Activated gamma-delta T cell treated with Interleukin-2 at 50 U/mL for 16 hours (primary cell): ENCODE measurements at places on chromosomes 5 and 9.

DNA sequence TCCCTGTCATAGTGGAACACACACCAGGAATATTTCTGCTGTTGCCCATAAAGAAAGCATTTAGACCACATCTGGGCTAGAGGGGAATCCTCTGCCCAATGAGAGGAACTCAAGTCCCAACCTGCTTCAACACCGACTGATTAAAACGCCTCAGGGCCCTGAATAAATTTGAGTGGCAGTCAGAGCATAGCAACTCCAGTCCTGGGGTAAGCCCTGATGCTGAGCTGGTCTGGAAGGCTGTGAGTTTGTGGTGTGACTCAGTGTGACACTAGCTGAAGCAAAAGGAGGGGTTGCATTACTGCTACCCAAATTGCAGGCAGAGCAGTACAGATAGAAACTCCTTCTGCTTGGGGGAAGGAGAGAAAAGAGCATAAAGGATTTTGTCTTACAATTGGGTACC, 148.3 kb downstream of the PRDM9 start:
- no peak for DNase-seq

GRCh38 chr9:127437497-127438264, 13.5 kb downstream of the ZNF79 start:
- DNase-seq, result peak; percentile 16

GRCh38 chr9:134205672-134206310, 41.4 kb upstream of the RNU6ATAC start:
- no peak for DNase-seq

GRCh38 chr5:43514025-43514424, 923 bp downstream of the C5orf34 start:
- DNase-seq, result no peak

- no peak for DNase-seq
Observed at GRCh38 chr9:4211806-4212205, 88.1 kb downstream of the GLIS3 start.

- no peak for DNase-seq
Observed at GRCh38 chr5:114054594-114054993, 307.3 kb upstream of the KCNN2 start.

DNA sequence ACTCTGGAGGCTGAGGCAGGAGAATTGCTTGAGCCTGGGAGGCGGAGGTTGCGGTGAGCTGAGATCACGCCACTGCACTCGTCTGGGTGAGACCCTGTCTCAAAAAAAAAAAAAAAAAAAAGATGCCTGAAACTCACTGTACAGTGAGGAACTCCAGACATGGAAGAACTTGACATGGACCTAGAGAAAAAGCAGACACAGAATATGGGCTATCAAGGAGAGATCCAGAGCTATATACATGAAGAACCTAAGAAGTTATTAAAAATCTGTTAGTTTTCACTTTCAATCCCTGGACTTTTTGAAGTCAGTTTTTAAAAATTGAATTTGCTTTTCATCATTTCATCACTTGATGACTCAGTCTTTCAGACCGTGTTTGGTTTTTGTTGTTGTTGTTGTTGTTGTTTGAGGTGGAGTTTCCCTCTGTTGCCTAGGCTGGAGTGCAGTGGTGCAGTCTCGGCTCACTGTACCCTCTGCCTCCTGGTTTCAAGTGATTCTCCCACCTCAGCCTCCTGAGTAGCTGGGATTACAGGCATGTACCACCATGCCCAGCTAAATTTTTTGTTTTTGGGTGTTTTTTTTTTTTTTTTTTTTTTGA, 20.3 kb downstream of the PAIP2 start:
- no peak for DNase-seq

- DNase-seq, result no peak
Observed at GRCh38 chr5:172482156-172483020, 28.1 kb upstream of the SH3PXD2B start.

DNA sequence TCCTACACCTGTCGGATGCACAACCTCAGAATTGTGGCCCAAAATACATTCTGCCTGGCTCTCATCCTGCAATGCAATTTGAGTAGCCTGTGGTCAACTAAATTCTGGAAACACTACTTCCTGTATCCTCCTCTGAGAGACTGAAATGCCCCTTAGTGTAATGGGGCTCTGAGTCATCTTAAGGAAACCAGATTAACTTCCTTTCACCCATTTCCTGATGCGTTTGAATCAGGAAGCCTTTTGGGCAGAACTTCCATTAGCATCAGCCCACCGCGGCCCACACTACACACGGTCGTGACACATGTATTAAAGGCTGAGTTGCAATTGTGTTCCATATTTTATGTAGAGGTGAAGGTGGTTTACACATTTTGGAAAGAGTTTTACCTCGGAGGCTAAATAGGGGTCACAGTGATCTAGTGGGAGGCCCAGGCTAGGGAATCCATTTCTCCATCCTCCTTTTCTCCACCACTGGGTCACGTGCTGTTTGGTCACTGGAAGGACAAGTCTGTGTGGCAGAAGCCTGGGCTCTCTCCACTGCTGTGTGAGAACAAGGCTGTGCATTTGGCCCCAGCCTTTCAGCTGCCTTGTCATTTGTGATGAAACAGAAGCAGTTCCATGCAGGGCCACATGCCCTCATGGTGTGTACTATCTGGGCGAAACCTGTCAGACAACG, 55.9 kb downstream of the DAP start:
- no peak for DNase-seq

- DNase-seq, result no peak
Observed at GRCh38 chr5:160198841-160199409, 30.4 kb upstream of the FABP6 start.

- no peak for DNase-seq
Observed at GRCh38 chr9:124835026-124835557, 18.2 kb upstream of the WDR38 start.

DNA sequence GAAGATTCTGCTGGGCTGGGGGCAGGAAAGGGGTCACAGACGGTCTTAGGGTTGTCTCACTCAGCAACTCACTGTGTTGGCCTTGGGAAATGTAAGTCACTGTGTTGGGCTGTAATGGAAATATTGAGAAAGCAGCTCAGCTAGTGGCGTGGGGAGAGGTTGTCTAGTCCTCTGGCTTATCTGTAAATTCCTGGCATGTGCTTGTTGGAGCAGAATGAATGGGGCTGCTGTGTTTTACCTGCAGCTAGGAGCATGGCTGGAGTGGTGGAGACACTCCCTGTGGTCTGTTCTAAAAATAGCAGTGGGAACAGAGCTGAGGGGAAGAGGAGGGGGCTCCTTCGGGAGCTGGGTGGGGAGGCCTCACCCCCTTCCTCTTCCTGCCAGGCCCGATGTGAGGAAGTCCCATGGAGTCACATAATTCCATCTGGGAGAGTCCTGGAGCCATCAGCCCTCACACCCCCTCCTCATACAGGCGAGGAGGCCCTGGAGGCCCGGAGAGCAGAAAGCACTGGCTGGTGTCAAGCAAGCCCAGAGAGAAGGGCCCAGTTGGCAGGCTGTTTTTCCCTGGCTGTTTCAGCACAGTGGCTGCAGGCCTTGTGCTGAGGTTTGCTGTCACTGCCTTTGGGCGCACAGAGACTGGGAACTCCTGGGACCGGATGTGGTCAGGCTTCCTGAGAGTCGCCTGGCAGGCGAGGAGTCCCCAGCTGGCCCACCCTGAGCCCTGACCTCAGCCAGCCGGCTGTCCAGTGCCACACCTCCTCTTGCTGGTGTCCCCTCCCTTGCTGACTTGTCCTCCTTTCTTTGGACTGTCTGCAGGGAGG, 84.9 kb downstream of the RGS3 start:
- no peak for DNase-seq

GRCh38 chr5:149221326-149221725, 50.3 kb upstream of the AFAP1L1 start:
- no peak for DNase-seq

DNA sequence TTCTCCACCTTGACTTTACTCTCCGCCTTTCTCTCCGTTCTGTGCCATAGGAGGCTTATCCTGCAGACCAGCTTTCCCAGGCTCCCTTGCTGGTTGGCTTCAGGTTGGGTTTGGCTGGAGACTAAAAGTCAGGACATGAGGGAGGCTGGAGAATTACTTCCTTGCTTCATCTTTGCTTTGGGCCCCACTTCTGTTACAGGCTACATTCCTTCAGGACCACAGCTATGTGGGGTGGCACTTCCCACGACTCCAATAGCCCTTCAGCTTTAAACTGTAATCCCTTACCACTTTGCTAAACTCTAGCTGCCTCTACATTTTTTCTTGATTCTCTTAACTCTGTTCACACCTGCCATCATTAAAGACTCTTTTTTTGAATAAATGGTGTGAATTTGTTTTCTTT, 186.7 kb upstream of the NR4A3 start:
- DNase-seq, result no peak

DNA sequence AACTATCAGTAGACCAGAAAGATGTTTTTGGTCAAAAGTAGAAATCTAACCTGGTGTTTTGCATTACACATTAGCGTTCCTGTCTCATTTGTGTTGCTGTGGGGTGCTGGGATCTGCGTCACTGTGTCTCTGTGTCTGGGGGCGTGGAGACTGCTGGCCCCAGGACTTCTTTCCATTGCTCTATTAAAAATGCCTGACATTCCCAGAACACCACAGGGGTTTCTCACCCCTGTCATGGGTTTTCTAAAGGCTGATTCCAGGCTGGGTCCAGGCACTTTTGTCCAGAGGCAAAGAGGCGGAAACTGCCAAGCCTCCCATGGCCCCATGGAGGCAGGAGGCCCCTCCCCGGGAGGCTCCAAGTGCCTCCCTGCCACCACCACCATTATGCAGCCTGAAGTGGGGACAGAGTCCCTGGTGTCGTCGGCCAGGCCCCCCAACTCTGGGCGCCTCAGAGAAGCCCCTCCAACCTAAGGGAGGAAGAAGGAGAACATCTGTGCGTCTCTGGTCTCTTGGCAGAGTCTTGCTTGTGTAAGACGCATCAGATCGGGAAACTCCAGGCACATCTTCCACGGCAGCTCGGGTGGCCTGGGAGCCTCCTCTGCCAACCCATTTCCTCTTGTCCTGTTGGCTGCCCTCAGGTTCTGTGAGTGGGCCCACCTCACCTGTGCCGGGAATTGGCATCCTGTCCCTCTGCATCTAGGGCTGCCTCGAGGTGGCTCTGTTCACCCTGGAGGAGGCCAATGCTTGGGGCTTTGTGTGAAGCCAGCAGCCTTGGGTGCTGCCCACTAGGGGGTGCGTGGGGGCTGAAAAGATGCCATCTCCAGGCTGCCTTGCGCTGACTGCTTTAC, 13.8 kb upstream of the PLEKHG4B start:
- no peak for DNase-seq

DNA sequence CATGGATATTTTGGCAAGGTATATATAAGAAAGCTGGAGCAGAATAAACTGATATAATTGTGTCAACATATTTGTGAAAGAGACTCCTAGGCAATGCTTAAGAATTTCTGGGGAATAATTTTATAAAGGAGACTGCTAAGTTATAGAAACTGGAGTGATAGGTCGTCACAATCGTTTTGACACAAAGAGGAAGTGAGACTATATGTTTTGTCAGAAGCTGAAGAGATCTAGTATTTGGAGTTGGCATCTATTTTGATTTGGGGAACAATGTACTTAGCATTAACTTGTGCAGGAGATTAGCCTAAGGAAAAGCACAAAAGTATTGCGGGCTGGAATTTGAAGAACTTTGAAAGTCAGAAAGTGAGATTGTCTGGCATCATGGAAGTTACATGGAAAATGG, 582.5 kb downstream of the TAF11L14 start:
- no peak for DNase-seq
